ENCODE measurements at places on chromosomes 4 and X.
A peak's percentile ranks its signal among the peaks of the same experiment; 100 is the strongest.

DNA sequence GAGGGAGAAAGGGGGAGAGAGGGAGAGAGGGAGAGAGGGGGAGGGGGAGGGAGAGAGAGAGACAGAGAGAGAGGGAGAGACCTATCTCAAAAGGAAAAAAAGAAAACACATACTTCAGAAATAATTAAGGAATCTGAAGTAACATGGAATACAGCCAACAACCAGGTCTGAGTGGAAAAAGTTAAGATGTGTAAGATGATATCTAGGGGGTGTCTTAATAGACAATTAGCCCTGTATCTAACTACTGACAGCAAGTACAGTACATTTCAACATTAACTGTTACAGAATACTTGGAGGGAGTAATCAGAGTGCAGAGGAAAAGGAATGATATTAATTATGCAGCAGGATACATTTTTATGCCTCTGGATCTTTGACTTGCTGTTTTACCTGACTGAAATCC, 22.4 kb downstream of the NUP54 start:
- DNase-seq: no peak

DNA sequence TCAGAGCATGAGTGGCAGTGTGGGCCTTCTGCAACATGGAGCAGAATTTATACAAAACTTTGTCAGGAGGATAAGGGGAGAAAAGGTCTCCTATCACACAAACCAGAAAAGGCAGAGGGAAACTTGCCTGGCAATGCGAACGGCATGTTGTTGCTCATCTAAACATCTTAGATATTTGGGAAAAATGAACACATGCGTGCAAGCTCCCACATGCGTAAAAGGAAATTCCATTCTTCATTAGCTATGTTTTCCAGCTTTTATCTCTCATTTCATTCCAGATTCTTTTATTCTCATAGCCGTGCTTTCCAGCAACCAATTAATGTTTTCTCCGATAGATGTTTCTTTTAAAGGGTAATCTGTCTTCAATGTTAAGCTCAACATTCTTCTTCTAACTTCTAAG, 31.3 kb upstream of the GBA3 start:
- DNase-seq: no peak

GRCh38 chr4:119550857-119551532, 77.6 kb downstream of the PDE5A start:
- DNase-seq: peak; percentile 43

GRCh38 chrX:121456315-121456714, 408.9 kb downstream of the GLUD2 start:
- DNase-seq: no peak

DNA sequence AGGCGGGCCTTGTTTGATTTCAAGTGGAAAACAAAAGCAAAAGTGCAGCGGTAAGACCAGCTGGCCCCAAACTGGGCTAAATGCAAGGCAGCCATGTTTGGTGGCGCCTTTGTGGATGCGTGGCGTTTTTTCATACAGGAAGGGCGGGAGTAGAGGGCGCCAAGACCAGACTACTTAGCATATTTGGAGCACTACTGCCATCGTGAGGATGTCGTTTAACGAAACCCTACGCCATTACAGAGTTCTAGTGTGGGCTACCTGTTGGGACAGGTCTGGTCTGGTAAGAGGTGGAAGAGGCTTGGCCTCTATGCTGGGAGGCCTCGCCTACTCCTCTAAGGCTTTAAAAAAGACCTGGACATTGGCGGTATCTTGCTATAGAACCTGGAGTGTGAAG, 230.7 kb upstream of the STK26 start:
- DNase-seq: peak; percentile 42

DNA sequence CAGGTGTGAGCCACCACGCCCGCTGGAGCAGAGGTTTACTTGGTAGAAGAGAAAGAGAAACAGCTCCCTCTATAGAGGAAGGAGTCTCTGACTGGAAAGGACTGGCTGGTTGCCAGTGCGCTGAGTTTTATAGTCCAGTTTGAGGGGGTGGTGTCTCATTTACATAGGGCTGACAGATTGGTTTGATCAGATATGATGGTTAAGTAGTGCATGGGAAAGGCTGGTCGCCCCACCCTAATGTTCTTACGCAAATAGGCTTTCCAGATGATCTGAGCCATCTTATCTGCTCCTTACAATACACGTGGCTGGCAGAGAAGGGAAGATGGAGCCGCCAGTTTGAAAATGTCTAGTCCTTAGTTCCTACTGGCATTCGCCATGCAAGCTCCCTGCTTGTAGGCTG, 439.5 kb downstream of the NAF1 start:
- no peak for DNase-seq

- no peak for DNase-seq
Measured at GRCh38 chr4:153799694-153800074, 10.8 kb upstream of the SFRP2 start.

GRCh38 chr4:146190456-146190855, 14.9 kb downstream of the LSM6 start:
- no peak for DNase-seq
